ENCODE measurements at places on chromosomes 3 and 15.

GRCh38 chr3:976006-976405, 116.8 kb upstream of the CNTN6 start:
- DNase-seq, result no peak

DNA sequence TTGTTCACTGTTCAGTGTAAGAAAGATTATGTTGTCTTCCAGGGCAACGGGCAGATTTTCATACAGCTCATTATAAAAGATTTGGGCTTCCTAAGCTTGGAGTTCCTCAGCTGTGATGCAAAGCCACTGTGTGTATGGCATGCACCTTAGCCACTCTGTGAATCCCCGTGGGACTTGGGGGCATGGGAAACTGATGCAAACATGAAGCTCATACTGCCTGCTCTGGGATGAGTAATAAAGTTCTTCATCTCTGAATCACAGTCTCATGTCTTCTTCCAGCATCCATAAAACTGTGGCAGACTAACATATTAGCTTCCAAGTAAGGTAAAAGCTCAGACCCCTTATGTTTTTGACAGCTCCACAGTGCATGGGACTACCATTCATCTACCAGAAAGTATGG, 154.3 kb upstream of the RORA start:
- no peak for DNase-seq

- no peak for DNase-seq
These were observed 75.2 kb downstream of the LYSMD4 start for GRCh38 chr15:99657996-99658395.

- DNase-seq, result no peak
These were observed 56.7 kb downstream of the MYO1E start for GRCh38 chr15:59315914-59316451.

DNA sequence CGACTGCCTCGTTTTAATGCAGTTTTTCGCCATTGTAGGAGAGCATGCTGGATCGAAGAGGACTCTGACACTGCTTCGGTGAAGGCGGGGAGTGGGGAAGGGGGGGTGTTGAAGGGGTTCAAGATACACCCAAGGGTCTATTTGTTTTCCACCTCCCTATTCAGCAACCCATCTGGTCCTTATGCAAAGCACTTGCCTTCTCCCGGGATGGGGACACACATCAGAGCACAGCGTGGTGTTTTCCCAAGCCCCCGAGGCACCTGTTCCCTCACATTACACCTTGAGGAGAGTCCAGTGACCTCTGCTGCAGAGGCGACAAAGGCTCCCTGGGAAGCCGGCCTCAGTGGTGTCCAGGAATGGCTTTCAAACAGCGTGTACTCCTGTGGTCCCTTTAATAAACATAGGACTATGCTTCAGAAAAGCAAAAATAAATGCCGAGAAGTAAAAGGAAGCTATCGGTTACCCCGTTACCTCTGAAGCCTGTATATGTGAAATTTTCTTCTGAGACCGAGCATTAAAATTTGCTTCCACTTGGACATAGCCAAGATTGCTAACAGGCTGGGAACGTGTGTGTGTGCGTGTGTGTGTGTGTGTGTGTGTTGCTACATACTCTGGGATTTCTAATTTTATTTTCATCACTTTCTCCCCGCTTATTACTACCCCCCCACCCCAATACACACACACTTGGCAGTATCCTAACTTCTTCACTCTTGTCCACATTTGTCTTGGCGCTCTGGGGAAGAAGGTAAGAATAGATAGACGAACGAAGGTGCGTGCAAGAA, 53.2 kb downstream of the CCDC54 start:
- DNase-seq, result no peak

DNA sequence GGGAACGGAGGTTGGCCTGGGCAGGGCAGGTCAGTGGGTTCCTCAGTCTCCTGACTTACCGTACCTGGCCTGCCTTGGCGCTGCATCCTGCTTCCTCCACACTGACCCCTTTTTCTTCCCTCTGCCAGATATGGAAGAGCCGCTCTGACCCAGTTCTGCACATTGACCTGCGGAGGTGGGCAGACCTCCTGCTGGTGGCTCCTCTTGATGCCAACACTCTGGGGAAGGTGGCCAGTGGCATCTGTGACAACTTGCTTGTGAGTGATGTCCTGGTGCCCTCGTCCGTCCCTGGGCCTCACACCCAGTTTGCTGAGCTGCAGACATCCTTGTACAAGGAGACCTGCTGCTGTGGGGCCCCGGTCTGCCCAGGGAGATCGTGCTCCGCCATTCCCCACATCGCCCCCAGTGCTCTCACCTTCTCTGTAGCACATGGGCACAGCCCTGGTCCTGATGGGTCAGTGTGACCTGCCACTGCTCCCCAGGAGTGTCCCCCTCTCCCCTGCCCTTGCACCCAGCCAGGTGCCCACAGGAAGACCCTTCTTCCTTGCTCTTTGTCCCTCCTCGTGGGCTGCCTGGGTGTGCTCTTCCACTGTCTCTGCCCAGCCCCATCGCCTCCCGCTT, 21.0 kb downstream of the PPCDC start:
- no peak for DNase-seq

DNA sequence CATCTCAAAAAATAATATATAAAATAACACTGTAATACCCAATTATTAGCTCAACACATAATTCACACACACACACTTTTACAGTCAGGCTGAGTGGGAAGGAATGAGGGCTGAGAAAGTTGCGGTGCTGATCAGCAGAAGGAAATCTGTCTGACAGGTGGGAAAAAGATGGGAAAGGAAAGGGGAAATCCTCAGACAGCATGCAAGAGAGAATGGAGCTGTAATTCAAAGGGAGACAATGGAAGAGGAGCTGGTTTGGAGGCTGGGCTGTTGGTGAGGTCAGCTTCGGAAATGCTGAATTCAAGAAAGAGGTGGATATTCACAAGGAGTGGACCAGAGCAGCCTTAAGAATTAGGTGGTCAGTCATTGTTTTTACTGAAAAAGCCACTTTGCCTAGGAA, 121.6 kb upstream of the LMOD3 start:
- no peak for DNase-seq

DNA sequence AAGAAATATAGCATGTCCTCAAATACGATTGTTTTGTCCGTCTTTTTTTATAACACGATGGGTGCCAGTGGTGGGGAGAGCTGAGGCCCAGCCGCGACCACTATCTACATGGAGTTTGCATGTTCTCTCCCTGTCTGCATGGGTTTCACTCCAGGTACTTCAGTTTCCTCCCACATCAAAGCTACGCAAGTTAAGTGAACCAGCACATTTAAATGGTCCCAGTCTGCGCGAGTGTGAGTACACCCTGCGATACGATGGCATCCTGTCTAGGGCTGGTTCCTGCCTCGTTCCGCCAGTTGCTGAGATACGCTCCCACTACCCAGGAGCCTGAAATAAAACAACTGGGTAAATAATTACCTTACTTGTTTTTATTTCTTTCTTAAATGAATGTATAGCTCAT, 40.6 kb downstream of the ATP13A3 start:
- DNase-seq, result no peak

GRCh38 chr3:65052101-65052500, 364.3 kb upstream of the ADAMTS9 start:
- DNase-seq, result no peak

- no peak for DNase-seq
These were observed 171.4 kb downstream of the THRB start for GRCh38 chr3:24323272-24323671.

- no peak for DNase-seq
These were observed 254.2 kb downstream of the GAP43 start for GRCh38 chr3:115877615-115877899.

GRCh38 chr15:28984421-28985315, 98.9 kb downstream of the APBA2 start:
- DNase-seq, result peak; percentile 50

GRCh38 chr15:68552773-68553172, 26.0 kb upstream of the CORO2B start:
- peak; percentile 26 for DNase-seq

- no peak for DNase-seq
These were observed 46.7 kb upstream of the HEG1 start for GRCh38 chr3:125102470-125102869.
